Hematopoietic multipotent progenitor cell (in vitro differentiated cells): ENCODE measurements at places on chromosomes 3 and 15. TPM values are rescaled to one million over a fixed set of nuclear protein-coding genes. Genes with fewer than 3 reads are reported as not detected.

Gene CLRN1
- not detected for total RNA-seq

Gene MUC20
- 4.6 TPM for total RNA-seq

Gene ANO10
- total RNA-seq, result 19.1 TPM

Gene RNF13
- total RNA-seq, result 45.8 TPM

Gene ZNF197
- total RNA-seq, result 10.8 TPM

Gene MOBP
- total RNA-seq, result under 0.01 TPM
